ENCODE measurements at places on chromosomes 7 and 10.

DNA sequence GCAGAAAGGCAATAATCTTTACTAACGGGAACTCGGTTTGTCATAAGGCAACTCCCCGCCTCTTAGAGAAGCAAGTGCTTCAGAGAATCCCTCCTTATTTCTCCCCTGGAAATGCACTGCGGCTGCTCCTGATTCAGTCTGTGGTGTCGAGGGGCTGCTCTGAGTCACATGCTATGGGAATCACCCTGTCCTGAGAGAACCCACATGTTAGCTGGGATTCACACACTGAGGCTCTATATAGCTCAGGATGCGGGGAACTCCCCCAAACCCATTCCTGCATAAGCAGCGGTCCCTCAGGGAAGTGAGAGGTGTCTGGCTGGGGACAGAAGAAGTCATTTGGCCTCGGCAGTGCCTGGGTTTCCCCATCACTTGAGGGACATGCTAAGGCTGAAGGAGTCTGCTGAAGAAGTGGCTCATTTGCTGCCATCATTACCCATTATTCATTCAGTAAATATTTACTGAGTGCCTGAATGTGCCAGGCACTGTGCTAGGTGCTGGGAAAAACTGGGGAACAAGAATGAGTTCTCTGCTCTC lies 87.5 kb downstream of the ATXN7L1 start:
- DNase-seq, result no peak

DNA sequence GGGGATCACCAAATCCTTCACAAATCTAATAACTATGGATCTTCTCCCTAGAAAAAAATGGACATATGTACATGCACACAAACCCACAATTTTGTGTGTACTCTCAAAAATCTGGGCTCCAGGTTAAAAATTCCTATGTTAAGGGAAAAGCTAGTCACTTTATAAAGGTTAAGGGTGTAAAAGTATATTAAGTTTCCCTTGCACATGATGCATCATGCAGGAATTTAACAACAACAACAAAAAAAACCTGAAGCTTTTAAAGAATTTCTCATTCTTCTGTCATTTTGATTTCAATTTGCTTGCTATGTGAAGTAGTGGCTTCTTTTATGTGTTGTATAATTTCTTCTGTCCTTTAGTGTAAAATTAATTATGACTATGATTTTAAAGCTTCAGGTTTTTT lies 123.7 kb downstream of the CNOT4 start:
- DNase-seq, result no peak

DNA sequence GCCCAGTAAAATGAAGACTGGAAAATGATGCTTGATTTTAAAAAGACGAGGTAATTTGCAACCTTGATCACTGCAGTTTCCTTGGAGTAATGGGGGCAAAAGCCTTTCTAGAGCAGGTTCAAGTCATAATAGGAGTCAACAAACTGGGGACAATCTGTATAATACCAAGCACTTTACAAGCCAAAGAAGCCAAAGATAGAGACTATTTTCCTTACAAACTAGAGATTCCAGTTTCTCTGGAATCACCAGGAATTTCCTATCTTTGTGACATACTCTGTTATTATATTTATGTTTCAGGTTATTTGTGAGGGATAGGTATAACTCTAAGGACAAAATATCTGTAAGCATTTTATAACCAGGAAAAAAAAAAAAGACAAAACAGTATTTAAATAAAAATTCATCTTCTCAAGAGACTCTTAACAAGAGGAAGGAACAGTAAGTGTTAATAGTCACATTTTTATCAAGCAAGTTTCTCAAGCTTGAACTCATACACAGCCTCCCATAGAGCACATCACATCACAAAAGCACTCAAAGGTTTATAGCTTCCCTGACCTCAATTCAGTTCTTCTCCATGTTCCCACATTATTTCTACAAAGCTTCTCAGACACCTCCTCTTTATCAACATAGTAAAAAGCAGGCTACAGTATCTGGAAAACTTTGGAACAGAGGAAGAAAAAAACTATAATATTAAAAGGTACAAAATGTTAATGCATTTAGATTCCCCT lies 18.9 kb downstream of the JMJD1C start:
- no peak for DNase-seq

- no peak for DNase-seq
Observed at GRCh38 chr7:17368856-17369524, 70.5 kb downstream of the AHR start.

GRCh38 chr10:68784476-68784875 lies 42.9 kb upstream of the STOX1 start:
- DNase-seq, result no peak

DNA sequence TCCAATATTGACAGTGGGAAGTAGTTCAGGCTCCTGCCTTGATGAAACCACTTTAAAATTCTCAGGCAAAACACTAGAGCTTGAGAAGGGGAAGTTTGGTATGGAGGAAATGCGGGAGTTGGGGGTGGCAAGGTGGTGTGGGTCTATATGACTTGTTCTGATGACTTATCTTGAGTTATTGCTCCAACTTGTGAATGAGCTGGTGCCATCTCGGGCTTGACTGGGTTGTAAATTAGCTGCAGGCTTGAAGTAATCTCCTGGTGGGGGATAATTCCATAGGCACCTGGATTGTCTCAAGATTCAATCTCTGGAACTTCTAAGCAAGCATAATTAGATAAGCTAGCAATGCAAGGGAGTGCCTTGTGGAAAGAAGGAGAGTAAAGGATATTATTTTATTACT lies 29.0 kb downstream of the MRPL32 start:
- no peak for DNase-seq

DNA sequence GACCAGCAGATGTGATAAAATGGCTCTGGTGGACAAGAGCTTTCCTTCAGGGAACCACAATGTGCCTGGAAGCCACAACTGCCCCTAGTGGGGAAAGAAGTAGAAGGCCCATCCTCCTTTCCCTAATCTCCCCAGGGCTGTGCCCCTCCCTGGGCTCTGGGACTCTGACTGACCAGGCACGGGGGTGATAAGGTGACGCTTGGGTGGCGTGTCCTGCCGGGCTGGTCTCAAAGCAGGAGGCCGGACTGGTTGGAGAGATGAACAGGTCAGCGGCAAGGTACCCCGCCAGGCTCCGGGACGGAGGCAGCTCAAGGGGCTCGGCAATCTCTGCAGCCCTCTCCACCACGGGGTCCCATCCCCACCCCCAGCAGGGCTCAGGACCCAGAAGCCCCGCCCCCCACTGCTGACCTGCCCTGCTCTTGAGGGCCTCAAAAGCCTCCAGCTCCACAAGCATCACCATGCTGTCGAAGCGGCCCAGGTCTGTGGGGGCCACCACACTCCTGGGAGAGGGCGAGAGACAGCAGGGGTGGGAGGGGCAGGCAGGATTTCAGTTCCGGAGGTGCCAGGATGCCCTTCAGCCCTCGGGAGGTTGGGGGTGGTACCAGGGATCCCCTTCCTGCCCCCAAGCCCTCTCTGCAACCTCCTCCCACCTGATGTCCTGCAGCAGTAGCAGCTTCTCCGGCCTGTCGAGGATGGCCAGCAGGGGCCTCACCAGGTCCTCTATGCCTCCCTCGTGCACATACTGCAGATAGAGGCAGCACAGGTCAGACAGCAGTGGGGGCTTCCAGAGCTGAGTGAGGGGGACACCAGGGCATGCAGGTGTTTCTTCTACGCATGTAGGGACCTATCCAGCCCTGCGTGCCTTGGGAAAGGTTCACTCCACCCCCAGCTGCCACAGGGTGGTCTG lies 12.2 kb downstream of the LZTS2 start:
- no peak for DNase-seq

DNA sequence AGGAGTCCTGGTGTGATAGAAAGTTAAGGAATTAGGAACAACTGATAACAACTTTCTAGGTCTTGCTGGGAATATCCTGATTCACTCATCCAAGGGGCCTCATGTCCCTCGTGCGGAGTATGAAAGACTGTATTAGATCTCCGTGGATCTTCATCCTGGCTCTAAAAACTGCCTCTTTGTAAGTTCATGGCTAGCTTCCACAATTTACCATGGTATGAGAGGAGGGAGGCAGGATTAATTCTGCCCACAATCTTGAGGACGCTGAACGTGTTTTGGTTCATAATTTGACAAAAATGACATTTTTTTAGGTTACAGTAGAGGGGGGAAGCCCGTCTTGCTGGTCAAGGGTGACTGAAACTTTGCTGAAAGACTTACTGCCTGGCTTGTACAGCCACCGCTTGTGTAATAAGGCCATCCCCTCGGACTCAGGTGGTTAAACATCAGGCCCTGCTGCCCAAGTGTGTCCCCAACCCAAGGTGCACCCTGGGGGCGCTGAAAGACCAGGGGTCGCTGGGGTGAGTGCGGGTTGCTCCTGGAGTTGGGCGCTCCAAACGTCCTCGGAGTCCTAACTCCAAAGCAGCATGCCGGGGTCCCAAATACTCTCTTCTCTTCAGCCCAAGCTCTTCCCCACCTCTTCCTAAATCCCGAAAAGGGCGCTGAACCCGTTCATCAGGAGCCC lies 733 bp downstream of the HIBADH start:
- DNase-seq, result no peak

DNA sequence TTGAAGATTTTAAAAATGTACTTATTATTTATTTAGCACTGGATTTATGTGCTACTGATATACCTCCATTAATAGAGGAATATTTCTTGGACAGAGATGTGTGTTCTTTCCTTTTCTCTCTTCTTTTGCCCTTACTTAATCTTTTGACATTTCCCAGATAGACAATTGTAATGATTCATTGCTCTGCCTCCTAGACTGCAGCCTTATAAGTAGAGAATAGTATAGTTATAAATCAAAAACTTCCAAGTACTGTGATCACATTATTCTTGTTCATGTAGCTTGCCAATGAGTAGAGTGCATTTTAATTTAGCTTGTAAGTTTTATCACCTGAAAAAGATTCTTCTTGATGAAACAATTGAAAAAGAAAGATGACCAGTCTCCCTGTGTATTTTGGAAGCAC lies 47.6 kb downstream of the CASD1 start:
- DNase-seq, result no peak

GRCh38 chr10:3784510-3785250 lies at the start of gene KLF6:
Gene KLF6, minus strand, starts transcription at chr10:3785209. Its CDS starts 195 bp downstream, at chr10:3785014.
- no peak for DNase-seq

- no peak for DNase-seq
Observed at GRCh38 chr7:45085619-45086200, 3.1 kb downstream of the NACAD start.

GRCh38 chr10:14608381-14609001 lies 166.2 kb downstream of the FAM107B start:
- no peak for DNase-seq

DNA sequence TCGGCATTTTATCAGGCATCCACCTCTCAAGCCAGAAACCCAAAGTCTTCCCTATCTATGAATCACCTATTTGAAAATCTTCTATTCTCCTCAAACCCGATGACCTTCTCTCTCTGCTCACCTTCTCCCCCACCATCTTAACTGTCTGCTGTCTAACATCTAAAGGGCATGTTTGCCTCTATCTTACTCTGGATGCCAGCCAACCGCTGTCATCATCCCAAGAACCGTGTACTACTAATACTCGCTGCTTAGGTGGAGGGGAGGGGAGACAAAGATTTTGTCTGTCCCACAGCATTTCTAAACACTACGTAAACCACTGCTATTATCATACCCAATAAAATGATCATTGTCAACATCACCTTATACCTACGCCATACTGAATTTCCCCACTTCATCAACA lies 29.5 kb downstream of the PAXIP1 start:
- no peak for DNase-seq

- no peak for DNase-seq
Observed at GRCh38 chr10:74202356-74202755, 51.3 kb downstream of the ADK start.

DNA sequence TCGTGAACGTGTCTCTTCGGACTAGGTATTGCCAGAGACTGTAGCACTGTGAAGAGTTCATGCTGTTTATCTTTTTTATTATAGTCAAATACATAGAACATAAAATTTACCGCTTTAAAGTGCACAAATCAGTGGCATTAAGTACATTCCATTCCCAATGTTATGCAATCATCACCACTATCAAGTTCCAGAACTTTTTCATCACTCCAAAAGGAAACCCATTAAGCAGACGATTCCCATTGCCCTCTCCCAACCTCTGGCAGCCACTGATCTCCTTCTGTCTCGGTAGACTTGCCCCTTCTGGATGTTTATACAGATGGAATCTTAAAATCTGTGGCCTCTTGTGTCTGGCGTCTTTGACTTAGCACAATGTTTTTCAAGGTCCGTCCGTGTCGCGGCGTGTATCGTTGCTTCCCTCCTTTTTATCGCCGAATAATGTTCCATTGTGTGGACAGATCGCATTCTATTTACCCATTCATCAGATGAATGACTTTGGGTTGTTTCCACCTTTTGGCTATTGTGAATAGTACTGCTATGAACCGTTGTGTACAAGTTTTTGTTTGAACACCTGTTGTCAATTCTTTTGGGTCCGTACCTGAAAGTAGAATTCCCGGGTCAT lies 2.7 kb downstream of the PROSER2 start:
- no peak for DNase-seq

GRCh38 chr7:121385800-121386179 lies 10.3 kb downstream of the FAM3C start:
- no peak for DNase-seq

DNA sequence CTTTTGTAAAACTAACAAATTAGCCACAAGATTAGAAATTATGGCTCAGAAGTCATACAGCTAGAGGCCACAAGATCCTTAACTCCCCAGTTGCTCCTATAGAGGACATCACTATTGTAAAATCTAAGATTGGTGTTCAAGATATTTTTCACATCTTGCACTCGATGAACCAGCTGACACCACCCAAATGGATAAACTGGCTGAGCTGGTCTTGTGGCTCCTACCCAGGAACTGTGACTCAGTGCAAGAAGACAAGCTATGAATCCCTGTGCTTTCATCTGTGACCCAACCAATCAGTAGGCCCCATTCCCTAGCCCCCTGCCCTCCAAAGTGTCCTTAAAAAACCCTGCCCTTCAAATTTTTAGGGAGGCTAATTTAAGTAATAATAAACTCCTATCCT lies 27.9 kb upstream of the R3HCC1L start:
- no peak for DNase-seq

GRCh38 chr10:90373911-90374310 lies 483.9 kb downstream of the HTR7 start:
- no peak for DNase-seq

DNA sequence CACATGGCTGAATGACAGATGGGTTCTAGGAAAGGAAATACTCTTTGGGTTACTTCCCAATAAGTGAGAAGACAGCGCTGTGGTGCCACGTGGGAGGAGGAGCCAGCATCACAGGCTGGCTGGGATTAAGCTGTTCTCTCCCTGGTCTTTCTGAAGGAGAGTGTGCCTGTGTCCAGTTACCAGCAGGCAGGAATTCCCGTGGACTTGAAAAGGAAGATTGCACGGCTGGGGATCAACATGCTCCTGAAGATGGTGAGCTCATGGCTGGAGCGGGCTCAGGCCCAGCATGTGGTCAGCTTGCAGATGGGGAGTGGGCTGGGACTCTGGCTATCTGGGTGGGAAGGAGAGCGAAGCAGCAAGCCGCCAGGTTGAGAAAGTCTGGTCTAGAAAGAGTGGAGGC lies 8.1 kb downstream of the ADCK2 start:
- DNase-seq, result no peak

Data from NCI-H2081 treated with DMSO at 0.1 percent for 48 hours (cell line).